ENCODE measurements at places on chromosomes 4 and X. TPM values are rescaled to one million over a fixed set of nuclear protein-coding genes. Genes with fewer than 3 reads are reported as not detected.

BTK gene
- 0.38 TPM for total RNA-seq

KANTR gene
- total RNA-seq = 17.6 TPM

ASMT gene
- 1.7 TPM for total RNA-seq

NHSL2 gene
- 0.67 TPM for total RNA-seq

CXCL3 gene
- not detected for total RNA-seq

SATL1 gene
- total RNA-seq = not detected

PF4V1 gene
- not detected for total RNA-seq

IBSP gene
- not detected for total RNA-seq

USP27X gene
- total RNA-seq = 1.00 TPM

SSX4 gene
- total RNA-seq = not detected

PLAC8 gene
- total RNA-seq = 10.0 TPM

SPIN3 gene
- total RNA-seq = 5.4 TPM

MAGEB17 gene
- not detected for total RNA-seq

GPRASP3 gene
- 2.5 TPM for total RNA-seq

XK gene
- 0.17 TPM for total RNA-seq

FGF13 gene
- not detected for total RNA-seq

All from natural killer cell treated with Interleukin-12 subunit alpha and Interleukin-12 subunit beta and Interleukin-15 and Interleukin-18, amount 100 ng/mL, for 72 hours (primary cell).